ENCODE measurements at places on chromosomes 2 and 18.
A peak's percentile ranks its signal among the peaks of the same experiment; 100 is the strongest.

DNA sequence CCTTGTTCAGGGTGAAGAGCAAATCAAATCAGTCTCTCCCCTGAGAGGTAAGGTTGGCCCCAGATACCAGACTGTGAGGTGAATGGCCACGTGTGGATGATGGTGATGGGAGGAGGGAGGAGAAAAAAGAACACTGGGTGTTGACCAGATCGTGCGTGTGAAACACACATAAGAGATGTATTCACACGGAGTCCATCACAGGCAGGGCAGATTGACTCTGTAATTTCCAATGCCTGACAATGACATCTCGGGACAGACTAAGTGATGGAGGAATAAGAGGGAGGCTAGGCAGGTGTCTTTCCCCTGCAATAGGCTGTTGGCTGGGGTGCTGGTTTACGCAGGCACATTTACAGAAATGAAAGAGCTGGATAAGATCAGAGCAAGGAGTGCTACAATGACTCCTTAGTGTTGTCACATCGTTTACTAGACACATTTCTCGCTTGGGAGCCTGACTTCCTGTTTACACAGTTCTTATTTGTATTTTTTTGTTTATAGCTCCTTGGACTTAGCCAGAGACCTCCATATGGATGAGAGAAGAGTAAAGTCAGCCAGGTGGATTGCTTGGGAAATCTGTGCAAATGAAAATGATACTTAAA lies 43.1 kb downstream of the CPO start:
- no peak for DNase-seq

DNA sequence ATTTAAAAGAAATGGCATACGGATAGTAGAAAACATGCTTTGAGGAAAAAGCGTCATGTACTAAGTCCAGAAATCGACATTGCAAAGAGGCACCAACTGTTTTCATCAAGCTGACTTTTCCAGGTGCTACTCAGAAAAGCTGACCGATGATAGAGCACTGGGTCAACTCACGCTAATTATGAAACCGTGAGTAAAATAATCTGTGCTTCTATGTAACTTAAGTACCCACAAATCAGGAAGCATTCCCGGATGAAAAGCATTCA lies 353 bp upstream of the NUP35 start:
- no peak for DNase-seq

GRCh38 chr2:203808046-203808750 lies 59.4 kb upstream of the CTLA4 start:
- DNase-seq = no peak

GRCh38 chr2:170550501-170550900 lies 164.6 kb upstream of the SP5 start:
- DNase-seq = no peak

DNA sequence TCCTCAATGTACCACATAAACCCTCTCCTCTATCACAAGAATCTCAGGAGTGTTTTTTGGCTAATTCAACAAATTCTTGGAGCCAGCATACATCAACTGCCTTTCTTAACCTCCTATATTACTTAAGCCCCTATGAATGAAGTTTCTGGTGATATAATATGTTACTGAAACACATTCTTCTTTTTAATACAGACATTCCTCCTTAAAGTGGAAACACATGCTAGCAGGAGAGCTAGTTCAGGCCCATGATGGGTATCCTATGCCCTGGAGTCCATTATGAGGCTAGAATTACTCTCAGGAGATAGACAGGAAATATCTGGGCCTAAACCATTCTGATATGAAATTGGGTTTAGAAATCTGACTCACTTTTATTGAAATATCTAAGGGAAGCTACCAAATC lies 26.6 kb upstream of the RMDN2 start:
- no peak for DNase-seq

DNA sequence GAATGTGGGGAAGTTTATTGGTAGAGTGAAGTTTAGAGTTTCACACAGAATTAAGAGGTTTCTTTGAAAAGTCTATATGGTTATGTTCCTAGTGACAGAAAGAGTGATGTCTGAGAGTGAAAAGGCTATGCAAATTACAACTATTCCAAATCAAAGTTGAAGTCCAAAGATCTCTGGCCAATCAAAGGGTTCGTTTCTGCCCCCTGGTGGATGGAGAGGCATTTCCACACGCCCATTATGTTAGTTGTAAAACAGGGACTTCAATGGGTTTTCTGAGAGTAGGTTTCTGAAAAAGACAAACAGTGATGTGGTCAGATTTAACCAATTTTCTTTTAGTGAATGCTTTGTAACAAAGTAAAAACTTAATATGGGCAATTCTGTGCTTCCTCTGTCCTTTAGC lies 441.5 kb upstream of the POU3F3 start:
- peak; percentile 17 for DNase-seq

GRCh38 chr2:132824716-132825115 lies 154.7 kb upstream of the LYPD1 start:
- no peak for DNase-seq

DNA sequence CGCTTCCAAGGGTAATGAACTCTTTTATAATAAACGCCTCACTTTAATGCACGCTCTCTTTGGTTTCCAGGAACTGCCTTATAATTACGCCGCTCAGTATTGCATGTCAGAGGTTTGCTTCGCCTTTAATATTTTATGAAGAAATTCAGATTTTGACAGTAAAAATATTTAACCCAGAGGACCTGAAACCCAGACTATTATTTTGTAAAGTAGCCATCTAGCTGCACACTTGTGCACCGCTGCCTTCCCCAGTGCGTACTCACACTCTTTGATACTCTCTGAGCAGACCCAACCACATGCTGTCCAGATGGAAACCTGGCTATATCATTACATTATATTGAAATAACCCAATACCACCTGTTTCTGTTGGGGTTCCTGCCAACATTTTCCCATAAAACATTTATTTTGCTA lies 270.1 kb downstream of the C1D start:
- DNase-seq = no peak

DNA sequence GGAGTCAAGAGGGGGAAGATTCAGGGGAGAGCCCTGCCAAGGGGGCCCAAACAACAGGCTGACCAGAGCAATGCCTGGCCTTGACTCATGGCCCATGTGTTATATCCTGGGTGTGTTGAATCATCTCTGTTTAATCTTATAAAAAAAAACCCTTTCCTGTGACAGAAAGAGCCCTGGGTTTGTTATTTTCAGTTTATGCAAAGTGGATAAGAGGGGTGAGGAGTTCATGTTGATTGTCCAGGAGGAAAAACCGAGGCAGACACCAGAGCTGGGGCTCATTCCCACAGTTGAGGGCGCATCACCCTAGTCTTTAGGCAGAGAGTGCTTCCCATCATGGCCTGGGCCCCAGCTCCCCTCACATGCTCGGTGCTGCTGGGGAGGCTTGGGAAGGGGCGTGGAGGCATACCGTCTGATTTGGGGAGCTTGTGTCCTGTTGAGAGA lies 30.9 kb upstream of the IL37 start:
- no peak for DNase-seq

GRCh38 chr18:424071-424661 lies 76.3 kb downstream of the COLEC12 start:
- DNase-seq = no peak

- DNase-seq = no peak
Measured at GRCh38 chr2:17544256-17544655, 3.8 kb downstream of the VSNL1 start.

GRCh38 chr2:10008809-10009176 lies 34.6 kb upstream of the KLF11 start:
- DNase-seq = no peak

DNA sequence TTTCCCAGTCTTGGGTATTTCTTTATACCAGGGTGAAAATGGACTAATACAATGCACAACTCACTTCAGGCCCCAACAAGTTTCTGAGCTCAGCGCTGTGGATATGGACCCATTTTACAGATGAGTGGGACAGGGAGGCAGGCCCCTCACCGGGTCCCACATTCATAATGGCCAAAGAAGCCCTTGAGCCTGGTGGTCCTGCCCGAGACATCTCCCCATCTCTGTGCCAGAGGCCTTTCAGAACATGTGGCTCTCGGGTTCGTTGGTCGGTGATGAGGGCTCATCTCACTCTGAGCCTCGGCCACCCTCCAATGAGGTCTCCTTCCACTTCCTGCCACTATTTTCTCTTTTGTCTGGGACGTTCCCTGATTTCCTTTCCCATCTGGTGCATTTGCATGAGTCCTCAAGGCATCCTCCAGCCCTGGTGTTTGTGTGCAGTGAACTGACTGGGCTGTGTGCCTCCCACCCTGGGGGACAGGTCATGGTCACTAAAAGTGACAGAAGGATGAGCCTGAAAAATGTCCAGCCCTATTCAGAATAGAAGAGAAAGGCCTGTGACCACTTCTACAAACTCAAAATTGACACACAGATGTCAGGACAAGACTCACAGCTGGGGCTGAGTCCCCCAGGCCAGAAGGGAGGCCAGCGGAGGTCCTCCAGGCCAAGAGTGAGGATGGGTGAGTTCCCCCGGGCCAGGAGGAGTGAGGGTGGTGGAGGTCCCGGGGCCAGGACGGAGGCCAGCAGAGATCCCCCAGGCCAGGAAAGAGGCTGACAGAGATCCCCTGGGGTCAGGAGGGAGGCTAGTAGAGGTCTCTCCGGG lies 134.5 kb downstream of the PTGR3 start:
- no peak for DNase-seq

DNA sequence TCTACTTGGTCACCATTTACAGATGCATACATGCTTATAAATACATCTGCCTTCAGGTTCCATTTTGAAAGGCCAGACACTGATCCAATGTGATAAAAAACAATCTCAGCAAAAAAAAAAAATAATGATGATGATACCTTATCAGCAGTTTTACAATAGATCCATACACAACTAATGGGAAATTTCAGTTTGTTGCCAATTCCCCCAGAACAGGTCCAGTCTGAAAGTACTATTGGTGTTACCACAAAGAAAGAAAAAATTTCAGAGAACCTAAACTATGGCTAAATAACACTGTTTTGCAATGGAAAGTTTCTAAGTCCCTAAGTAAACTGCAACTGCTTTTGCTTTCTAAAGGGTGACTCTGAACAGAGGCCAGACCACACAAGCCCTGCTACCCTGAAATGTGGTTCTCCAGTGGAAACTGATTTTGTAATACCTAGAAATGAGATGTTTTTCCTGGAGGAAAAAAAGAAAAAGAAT lies 54.1 kb downstream of the LPIN2 start:
- DNase-seq = no peak

DNA sequence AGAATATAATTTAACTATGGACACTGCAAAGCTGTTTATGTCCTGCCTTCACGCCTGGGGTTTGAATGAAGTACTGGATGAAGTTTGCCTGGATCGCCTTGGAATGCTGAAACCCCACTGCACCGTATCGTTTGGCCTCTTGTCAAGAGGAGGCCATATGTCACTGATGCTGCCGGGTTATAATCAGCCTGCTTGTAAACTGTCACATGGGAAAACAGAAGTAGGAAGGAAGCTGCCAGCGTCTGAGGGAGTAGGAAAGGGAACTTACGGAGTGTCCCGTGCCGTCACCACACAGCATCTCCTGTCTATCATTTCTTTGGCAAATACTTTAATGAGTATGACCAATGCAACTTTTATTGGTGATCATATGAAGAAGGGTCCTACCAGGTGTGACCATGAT lies 105.8 kb downstream of the WDR7 start:
- DNase-seq = no peak

- no peak for DNase-seq
Measured at GRCh38 chr2:182128821-182129707, 143.4 kb downstream of the PPP1R1C start.

GRCh38 chr18:76823587-76824011 lies 1.2 kb downstream of the ZNF236 start:
- DNase-seq = peak; percentile 31

DNA sequence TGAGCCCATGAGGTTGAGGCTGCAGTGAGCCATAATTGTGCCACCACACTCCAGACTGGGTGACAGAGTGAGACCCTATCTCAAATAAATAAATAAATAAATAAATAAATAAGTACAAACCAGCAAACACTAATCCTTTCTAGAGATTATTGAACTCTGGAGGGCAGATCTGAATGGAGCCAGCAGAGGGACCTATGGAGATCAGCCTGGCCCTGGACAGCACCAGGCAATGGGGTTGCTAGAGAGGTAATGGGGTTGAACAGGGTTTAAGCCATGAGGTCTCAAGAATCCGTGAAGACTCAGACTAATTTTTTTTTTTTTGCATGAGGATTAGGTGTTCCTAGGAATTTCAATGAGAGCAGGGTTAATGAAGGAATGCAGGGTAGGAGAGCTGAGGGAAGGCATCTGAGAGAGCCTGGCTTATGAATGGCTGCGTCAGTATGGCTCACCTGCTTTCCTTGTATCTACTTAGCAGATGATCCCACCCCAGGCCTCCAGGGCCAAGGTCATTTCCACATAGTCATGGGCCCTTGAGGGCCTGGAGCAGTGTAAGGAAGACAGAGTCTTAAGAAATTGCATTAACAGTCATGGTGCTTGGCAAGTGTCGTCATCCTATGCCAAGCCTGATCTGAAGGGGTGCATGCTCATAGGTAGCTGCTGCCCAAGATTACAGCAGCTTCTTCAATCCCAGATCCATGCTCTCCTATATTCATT lies 34.6 kb upstream of the IL37 start:
- DNase-seq = no peak

- DNase-seq = no peak
Measured at GRCh38 chr2:95069465-95069864, 44.0 kb downstream of the MAL start.

DNA sequence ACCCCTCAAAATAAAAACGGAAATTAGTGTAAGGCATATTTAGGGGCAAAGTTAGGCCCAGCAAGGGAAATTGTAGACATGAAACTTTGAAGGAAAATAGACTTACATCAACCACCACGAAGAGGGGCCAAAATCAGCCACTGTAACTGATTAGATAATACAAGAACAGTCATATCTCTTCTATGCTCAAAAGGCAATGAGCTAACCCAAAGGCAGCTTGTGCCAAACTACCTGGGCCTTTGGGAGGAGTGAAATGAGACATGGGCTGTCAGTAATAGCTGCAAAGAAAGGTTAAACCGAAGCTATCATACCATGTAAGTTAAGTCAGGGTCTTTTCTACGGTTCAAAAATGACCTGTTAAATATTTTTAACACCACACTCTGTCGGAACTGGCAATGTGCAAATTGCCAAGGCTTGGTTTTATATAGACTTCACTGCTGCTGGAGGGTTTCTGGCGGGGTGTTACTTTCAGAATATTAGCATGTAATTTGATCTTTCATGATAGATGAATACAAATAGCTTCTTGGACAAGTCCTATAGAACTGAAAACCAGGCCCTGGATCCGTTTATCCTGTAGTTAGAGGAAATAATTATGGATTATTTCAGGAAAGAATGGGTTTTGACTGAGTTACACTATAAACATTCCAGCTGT lies 69.6 kb downstream of the ACVR1 start:
- no peak for DNase-seq

DNA sequence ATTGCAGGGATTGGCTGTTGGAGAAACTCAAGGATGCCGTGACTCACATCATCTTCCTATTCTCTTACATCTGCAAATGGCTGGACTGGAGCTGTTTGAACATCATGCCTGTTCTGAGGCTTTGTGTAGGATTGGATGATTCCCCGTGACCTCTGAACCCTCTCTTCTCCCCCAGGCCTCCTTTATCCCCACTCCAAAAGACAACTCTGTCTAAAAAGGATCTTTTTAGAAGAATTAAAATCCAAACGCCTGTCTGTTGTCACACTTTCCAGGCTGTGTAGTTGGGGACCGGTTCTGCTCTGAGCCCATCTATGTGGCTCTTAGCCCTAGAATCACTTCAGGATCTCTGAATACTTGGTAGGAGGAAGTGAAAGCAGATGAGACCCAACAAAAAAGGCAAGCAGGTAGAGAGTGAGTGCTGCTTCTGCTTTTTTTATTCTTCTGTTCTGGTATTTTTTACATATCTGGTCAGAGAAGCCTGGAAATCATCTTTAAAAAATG lies 565 bp downstream of the SP140 start:
- DNase-seq = peak; percentile 60
